ENCODE measurements at places on chromosomes 12 and 14.

GRCh38 chr14:34063470-34064164 lies 112.7 kb upstream of the EGLN3 start:
- DNase-seq: no peak

DNA sequence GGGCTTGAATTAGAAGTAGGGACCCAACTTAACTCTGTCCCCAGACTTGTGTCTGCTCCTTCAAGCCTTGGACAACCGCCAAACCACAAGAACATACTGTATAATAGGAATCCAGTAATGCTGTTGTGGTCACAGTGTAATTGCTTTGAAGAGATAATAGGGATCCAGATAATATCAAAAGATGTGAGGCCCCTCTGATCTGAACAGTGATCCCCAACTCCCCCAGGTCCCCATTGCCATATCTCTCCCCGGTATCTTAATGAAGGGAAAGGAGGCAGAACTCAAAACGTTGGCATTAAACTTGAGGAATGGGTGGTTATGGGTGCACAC lies 8.5 kb upstream of the PLEKHH1 start:
- no peak for DNase-seq

DNA sequence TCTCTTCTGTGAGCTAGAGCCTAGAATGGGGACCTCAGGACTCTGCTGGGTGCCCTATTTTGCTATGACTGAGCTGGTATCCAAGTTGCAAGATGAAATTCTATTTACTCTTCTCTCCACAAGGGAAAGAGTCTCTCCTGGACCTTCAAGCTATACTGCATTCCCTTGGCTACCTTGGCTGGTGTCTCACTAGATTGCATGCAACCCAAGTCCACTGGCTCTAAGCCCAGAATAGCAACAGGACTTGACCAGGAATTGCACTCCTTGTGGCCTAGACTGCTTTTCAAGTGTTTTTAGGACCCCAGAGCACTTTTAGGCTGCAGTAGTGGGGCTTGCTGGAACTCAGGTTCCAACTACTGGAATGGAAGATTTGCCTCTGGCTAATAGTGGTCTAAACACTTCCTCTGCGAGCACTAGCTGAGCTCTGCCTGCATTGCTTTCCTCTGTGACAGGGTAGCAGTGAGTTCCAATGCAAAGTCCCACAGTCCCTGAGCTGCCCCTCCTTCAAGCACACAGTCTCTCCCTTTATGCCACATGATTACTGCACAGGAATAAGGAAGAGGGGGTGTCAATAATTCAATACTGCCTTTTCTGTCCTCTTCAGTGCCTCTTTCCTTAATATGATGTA lies 1009.1 kb upstream of the FLRT2 start:
- no peak for DNase-seq

DNA sequence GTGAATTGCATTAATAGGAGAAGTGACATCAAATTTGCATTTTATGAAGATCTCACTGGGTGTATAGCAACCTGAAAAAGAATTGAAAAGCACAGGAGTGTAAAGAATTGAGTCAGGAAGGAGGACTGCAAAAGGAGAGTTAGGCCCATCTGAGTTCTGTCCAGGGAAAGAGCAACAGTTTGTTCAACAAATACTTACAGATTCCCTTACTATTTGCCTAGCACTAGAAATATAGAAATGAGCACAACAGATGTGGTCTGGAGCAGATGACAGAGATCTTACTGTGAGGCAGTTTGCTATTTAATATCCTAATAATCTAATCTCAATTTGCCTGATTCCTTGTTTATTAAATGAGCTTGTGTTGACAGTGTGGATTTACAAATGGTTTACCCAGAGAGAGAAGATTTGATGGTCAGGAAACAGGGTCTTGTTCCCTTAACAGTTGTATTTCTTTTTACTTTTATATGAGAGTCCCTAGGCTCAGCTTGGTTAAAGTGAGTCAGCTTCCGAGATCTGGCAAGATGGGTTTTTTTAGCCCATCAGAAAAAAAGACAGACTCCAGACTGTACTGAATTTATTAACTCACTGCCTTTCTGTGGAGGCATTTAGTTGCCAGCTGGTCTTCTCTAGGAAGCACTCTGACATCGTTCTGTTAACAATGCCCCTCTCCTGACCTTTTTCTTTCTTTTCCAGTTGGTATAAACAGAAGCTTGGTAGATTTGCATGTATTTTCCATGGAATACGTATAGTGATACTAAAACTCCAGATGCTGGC lies 229.7 kb downstream of the TTC6 start:
- DNase-seq: no peak

GRCh38 chr12:46660719-46661109 lies 165.1 kb downstream of the SLC38A4 start:
- DNase-seq: no peak

- DNase-seq: no peak
These were observed 191.7 kb upstream of the GSC start for GRCh38 chr14:94961386-94962165.

DNA sequence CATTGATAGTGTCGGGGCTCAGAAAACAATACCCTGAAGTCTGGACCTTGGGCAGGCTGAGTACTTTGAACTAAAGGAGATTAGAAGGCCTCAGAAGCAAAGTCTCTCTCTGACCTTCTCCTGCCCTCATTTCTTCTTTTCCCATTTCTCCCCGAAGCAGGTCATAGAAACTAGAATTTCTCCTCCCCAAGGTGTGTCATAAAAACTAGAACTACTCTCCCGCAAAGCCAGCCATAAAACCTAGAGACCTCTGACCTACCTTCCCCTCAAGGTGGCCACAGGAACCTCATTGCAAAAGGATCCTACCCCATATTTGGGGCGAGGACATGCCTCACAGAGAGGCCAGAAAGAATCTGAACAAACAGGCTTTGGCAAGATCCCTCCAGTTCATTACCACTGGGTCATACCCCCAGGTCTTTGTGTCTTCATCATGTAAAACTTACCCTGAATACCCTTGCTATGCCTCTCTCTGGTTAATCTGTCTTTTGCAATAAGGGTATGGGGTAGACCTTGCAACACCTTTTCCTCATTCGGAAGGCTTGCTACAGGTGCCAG lies 64.7 kb upstream of the ZFP36L1 start:
- DNase-seq: no peak
